Coronary artery (tissue), 2 donors: ENCODE measurements at places on chromosomes 2 and 18.

DNA sequence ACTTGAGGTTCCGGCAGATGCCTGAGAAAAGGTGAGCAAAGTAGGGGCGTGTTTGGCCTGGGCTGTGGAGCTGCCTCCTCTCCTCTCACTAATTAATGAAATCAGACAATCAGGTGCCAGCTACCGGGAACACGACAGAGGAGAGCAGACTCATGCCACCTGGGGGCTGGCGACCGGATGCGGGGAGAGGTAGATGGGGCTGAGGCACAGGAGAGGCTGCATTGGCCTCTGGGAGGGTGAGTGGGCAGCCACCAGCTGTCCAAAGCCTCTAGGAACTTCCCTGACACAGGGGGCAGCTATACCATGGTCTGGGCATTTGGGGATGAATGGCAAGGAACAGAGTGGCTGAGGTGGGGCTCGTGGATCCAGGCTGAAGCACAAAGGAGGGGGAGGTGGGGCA is 25.0 kb downstream of the FBXO41 start:
- no peak for DNase-seq

GRCh38 chr2:72001937-72002690 is 145.5 kb downstream of the CYP26B1 start:
- no peak for DNase-seq

GRCh38 chr2:74740395-74740740 is 86.3 kb downstream of the SEMA4F start:
- no peak for DNase-seq

DNA sequence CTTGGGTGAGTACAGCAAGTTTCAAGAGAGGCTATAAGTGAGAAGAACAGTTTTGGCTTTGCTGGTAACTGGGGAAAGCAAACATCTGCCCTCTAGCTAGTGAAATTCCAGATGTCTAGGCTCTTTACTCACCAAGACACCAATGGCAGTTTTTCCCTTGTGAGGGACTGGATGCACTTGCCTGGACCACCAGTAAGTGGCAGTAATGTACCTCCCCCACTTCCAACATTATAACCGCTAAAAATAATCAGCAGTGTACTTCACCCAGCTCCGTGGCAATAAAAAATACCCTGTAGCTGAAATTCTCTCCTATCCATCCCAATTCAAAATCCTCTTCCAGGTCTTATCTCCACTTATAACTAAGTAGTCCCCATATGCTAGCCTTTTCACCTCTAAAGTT is 383.9 kb downstream of the ARHGAP15 start:
- no peak for DNase-seq

- no peak for DNase-seq
Observed at GRCh38 chr18:5142859-5143258, 54.2 kb downstream of the AKAIN1 start.
